Mammary epithelial cell (primary cell): ENCODE measurements at places on chromosomes 11 and 22. TPM values are rescaled to one million over a fixed set of nuclear protein-coding genes. Genes with fewer than 3 reads are reported as not detected.
A peak's percentile ranks its signal among the peaks of the same experiment; 100 is the strongest.

The PGA3 gene
- not detected for polyA plus RNA-seq

The MYOD1 gene
- polyA plus RNA-seq = not detected

The DCHS1 gene
- polyA plus RNA-seq = 0.05 TPM

The ART1 gene
- not detected for polyA plus RNA-seq

The KDM4D gene
- polyA plus RNA-seq = 1.3 TPM

The KCTD14 gene
- 23.2 TPM for polyA plus RNA-seq

- DNase-seq = no peak
These were observed 10.0 kb upstream of the AMBRA1 start for GRCh38 chr11:46603704-46604308.

DNA sequence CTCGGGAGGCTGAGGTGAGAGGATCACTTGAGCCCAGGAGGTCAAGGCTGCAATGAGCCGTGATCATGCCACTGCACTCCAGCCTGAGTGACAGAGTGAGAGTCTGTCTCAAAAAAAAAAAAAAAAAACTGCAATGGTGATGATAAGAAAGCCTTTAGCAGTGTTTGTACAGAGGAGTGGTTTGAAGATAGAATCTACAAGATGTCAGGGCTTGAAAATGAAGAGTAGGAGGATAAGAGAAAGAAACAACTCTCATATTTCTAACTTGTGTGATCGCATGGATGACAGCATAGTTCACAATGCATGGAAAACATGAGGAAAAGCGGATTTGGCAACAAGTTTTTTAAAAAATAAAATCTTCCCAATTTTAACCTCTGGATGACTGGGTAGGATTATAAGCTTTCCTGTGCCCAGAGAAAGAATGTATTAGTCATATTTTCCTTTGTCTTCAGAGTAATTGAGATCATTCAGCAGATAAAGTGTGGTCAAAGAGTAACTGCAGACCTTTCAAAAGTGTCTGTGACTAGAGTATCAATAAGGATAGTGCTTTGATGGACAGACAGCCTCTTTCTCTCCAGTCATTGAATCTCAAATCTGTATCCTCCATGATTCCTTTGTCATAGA is 328.1 kb downstream of the CASP12 start:
- peak; percentile 65 for DNase-seq

- no peak for DNase-seq
These were observed 11.5 kb upstream of the EMID1 start for GRCh38 chr22:29194184-29194583.

DNA sequence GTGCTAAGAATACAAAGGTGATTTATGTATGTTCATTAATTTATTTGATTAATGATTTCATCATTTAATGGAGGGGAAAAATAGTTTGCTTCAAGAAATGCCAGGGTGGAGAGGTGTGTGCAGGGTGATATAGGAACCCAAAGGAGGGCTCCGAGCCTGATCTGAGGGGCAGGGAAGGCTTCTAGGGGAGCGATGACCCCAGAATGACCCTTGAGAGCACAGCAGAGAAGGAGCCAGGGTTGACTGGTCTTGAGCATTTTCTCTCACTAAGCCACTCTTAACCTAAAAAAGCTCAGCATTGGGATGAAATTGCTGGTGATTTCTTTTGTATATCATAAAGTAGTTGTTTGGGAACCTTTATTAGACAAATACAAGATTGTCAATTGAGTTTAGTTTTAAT is 35.1 kb downstream of the HIPK3 start:
- no peak for DNase-seq

DNA sequence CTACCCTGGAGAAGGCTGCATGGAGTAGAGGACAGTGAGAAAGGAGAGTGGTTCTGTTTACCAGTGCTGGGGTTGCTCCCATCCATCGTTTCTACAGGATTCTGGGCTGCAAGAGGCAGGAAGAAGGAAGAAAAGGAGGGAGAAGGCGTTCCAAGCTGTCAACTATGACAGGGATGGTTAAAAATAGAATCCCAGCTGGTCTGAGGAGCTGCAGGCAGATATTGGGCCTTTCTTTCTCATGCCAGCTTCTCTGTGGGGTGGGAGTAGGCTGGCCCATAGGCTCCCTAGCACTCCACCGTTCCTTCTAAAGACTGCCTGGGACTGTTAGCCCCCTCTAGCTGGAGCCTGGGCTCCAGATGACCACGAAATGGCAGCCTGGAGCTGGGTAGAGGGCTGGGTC is 13.6 kb downstream of the CCKBR start:
- no peak for DNase-seq

- peak; percentile 24 for DNase-seq
These were observed 71.2 kb upstream of the TP53AIP1 start for GRCh38 chr11:129013737-129014475.

DNA sequence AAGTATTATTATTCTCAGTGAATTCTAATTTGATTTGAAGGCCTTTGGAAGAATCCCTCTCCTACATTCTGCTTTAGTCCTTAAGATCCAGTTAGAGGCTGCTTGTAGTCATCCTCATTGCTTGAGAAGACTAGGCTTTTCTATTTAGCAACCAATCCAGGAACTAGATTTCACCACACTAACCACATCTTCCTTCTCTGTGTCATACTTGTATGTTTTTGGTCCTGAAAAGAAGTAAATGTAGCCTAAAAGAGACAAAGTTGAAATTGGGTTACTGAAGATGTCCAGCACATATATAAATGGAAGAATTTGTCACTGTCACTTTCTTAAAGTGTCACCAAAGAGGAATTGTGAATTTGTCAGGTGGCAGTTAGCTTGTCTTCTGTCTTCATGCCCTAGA is 46.6 kb upstream of the MMP7 start:
- DNase-seq = peak; percentile 57

- DNase-seq = no peak
These were observed 14.1 kb downstream of the SYN3 start for GRCh38 chr22:33044112-33044511.

DNA sequence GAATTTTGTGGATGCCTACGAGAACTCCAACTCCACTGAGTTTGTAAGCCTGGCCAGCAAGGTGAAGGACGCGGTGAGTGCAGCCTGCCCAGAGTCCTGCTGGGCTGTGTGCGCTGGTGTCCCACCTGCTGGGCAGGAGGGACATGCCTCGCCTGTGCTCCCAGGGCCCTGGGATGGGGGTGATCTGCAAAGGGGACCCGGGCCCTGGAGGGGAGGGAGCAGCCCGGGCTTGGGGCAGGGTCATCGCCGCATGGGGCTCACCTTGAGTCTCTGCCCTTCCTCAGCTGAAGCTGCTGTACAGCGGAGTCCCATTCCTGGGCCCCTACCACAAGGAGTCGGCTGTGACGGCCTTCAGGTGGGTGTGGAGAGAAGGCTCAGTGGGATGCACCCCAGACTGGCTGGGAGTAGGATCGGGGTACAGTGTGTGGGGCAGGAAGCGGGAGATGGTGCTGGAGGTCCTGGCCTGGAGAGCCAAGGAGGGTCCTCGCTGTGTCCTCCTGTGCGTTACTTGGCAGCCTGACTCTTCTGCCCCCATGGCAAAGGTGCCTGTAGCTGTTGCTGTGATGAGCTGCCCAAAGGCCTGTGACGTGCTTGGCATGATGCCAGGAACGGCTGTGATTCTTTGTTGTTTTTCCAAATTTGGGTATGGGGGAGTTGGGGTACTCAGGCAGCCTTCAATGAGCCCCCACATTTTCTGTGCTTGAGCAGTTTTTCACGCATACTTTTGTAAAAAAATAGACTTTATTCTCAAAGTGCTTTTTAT is 29.2 kb downstream of the ST14 start:
- DNase-seq = no peak

GRCh38 chr22:28171712-28172111 is 252.7 kb upstream of the PITPNB start:
- no peak for DNase-seq
